Fibroblast of villous mesenchyme (primary cell): ENCODE measurements at places on chromosomes 3 and 15. TPM values are rescaled to one million over a fixed set of nuclear protein-coding genes. Genes with fewer than 3 reads are reported as not detected.

GRCh38 chr15:72803006-72803405, 19.4 kb upstream of the ADPGK start:
- DNase-seq, result no peak

Gene ITIH3
- total RNA-seq, result 1.6 and 8.2 TPM in 2 replicates

DNA sequence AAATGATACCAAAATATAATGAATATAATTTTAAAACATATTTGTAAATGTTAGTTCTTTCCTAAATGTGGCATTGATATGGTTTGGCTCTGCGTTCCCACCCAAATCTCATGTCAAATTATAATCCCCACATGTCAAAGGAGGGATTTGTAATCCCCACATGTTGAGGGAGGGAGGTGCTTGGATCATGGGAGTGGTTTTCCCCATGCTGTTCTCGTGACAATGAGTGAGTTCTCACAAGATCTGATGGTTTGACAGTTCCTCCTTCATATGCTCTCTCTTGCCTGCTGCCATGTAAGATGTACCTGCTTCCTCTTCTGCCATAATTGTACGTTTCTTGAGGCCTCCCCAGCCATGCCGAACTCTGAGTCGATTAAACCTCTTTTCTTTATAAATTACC, 12.0 kb downstream of the CGGBP1 start:
- DNase-seq, result no peak

GRCh38 chr3:44803298-44803697, 41.7 kb downstream of the KIF15 start:
- DNase-seq, result no peak

- peak; percentile 53 for DNase-seq
Measured at GRCh38 chr3:140863580-140864009, 78.0 kb upstream of the SLC25A36 start.

DNA sequence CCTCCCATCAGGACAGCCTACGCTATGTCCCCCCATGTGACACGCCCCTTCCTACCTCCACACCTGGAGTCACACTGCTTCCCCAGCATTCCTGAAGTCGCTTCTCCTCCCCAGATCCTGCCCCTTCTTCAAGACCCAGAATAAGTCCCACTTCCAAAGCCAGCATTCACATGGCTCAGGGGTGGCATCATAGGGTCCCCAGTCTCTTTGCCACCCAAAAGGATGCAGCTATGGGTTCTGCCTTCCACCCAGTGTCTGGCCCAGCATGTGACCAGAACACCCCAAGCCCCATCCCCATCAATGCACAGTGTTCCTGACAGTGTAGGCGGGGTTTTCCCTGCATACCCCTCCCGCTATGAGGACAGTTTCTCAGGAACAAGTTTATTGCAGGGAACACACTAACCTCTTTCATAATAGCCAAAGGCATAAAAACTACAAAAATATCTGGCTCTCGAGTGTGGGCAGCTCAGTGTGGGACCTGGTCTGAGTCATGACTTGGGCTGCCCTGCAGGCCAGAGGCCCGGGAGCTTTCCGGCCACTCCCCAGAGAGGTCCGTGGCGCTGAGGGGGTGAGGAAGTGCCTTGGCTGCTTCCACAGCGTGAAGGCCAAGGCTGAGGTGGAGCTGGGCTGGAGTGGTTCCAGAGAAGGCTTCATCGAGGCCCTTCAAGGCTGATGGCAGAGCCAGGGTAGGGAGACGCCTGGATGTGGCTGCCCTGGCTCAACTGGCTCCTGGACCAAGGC, 5.8 kb downstream of the ISLR start:
- peak; percentile 97 for DNase-seq

Gene ISG20
- 1.3 and 3.0 TPM in 2 replicates for total RNA-seq

GRCh38 chr15:68593828-68594532, 15.2 kb downstream of the CORO2B start:
- no peak for DNase-seq

Gene MUC4
- not detected in 2 replicates for total RNA-seq

DNA sequence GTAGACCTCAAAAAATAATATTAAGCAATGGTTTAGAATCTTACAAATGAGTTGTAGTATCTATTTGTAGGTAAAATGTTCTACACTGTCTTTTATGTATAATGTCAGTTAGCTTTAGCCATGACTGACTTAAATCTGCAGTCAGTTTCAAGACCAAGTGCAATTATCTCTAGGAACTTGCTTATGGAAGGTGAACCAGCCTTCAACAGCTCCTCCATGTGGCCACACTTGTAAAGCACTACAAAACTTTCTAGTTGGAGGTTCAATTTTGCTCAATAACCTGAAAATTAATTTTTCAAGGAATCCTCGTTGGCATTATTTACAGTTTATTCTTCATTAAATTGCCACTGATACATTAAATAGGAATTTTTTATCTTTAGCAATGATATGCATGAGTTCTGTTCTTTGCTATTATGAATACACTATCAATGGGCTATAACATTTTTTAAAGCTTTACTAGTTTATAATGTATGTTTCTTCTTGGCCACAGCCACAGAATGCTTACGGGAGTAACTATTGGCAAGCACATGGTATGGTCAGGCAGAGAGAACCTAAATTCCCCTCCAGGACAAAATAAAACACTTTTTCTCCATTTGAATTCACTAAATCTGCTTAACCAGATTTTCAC, 315.3 kb upstream of the UBE2E2 start:
- DNase-seq, result peak; percentile 15

DNA sequence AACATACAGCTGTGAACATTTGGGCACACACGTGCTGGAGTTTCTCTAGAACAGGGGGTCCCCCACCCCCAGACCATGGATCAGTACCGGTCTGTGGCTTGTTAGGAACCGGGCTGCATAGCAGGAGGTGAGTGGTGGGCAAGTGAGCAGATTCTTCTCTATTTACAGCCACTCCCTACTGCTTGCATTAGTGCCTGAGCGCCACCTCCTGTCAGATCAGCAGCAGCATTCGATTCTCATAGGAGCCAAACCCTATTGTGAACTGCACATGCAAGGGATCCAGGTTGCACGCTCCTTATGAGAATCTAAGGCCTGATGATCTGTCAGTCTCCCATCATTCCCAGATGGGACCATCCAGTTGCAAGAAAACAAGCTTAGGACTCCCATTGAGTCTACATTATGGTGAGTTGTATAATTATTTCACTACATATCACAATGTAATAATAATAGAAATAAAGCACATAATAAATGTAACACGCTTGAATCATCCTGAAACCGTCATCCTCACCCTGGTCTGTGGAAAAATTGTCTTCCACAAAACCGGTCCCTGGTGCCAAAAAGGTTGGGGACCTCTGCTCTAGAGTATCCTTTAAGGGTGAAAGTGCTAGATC, 25.8 kb downstream of the CHRM5 start:
- DNase-seq, result peak; percentile 43

- no peak for DNase-seq
Measured at GRCh38 chr15:38192496-38192895, 60.1 kb upstream of the SPRED1 start.

Gene IL16
- 0.32 TPM in 1 of 2 replicates, not detected in the other for total RNA-seq

- DNase-seq, result no peak
Measured at GRCh38 chr3:195240171-195240701, 30.7 kb downstream of the XXYLT1 start.

Gene IGDCC3
- under 0.01 TPM in 2 replicates for total RNA-seq

- no peak for DNase-seq
Measured at GRCh38 chr3:105139881-105140560, 226.7 kb upstream of the ALCAM start.

Gene MCTP2
- total RNA-seq, result 2.2 and 4.5 TPM in 2 replicates

Gene DNAH12
- total RNA-seq, result under 0.01 TPM in 2 replicates

GRCh38 chr15:70870051-70870450, 16.1 kb upstream of the LARP6 start:
- DNase-seq, result peak; percentile 87

Gene IL17RD
- total RNA-seq, result 0.64 and 0.86 TPM in 2 replicates

Gene AQP9
- not detected in 2 replicates for total RNA-seq

- peak; percentile 55 for DNase-seq
Measured at GRCh38 chr3:104556372-104557078, 810.2 kb upstream of the ALCAM start.

Gene RASL12
- total RNA-seq, result under 0.01 and 2.9 TPM in 2 replicates

Gene SLC51B
- total RNA-seq, result not detected in 2 replicates

Gene NOX5
- total RNA-seq, result 0.43 and 0.64 TPM in 2 replicates

Gene FGD5
- total RNA-seq, result under 0.01 TPM in 1 of 2 replicates, not detected in the other

GRCh38 chr15:100849021-100849854, 30.4 kb upstream of the ALDH1A3 start:
- DNase-seq, result peak; percentile 58

Gene COL6A5
- total RNA-seq, result under 0.01 TPM in 2 replicates

- no peak for DNase-seq
Measured at GRCh38 chr3:33047842-33048834, 48.8 kb downstream of the GLB1 start.

GRCh38 chr15:81548365-81549130, 174.5 kb upstream of the TMC3 start:
- peak; percentile 12 for DNase-seq

GRCh38 chr15:35545316-35545823, 595 bp downstream of the DPH6 start:
- peak; percentile 74 for DNase-seq

GRCh38 chr3:63279005-63279841, 1.1 kb downstream of the SYNPR start:
- DNase-seq, result no peak

GRCh38 chr3:127658234-127658633, 14.5 kb upstream of the ABTB1 start:
- peak; percentile 14 for DNase-seq

- DNase-seq, result no peak
Measured at GRCh38 chr15:66025015-66025452, 155.7 kb downstream of the RAB11A start.

- DNase-seq, result no peak
Measured at GRCh38 chr15:51678096-51678495, 3.2 kb upstream of the SCG3 start.

GRCh38 chr3:126337980-126338651, 19.1 kb downstream of the KLF15 start:
- DNase-seq, result no peak

GRCh38 chr15:70156671-70157271, 59.1 kb upstream of the TLE3 start:
- DNase-seq, result no peak

DNA sequence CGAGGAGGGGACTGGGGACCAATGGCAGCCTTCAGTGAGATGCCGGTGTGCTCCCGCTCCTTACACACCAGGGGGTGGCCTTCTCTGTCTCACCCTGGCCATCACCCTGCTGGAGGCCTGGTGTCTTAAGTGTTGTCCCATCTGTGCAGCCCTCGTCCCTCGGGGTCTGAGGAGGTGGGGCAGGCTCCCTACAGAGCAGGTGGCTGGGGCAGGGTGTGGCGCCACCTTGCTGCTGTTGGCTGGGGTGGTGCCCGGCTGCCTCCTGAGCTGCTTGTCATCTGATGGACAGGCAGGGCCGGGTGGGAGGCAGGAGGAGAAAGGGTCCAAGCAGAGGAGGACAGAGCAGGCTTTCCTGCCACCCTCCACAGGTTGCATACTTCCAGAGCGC, 25.9 kb downstream of the PTPN23 start:
- no peak for DNase-seq

Gene PLSCR2
- 0.43 TPM in 1 of 2 replicates, not detected in the other for total RNA-seq

Gene ERC2
- total RNA-seq, result under 0.01 and 0.43 TPM in 2 replicates

GRCh38 chr3:62995119-62995518, 119.9 kb upstream of the CADPS start:
- no peak for DNase-seq

- DNase-seq, result no peak
Measured at GRCh38 chr3:58884453-58884852, 165.4 kb downstream of the CFAP20DC start.

GRCh38 chr3:124078953-124079911, 87.3 kb upstream of the ROPN1 start:
- peak; percentile 51 for DNase-seq

DNA sequence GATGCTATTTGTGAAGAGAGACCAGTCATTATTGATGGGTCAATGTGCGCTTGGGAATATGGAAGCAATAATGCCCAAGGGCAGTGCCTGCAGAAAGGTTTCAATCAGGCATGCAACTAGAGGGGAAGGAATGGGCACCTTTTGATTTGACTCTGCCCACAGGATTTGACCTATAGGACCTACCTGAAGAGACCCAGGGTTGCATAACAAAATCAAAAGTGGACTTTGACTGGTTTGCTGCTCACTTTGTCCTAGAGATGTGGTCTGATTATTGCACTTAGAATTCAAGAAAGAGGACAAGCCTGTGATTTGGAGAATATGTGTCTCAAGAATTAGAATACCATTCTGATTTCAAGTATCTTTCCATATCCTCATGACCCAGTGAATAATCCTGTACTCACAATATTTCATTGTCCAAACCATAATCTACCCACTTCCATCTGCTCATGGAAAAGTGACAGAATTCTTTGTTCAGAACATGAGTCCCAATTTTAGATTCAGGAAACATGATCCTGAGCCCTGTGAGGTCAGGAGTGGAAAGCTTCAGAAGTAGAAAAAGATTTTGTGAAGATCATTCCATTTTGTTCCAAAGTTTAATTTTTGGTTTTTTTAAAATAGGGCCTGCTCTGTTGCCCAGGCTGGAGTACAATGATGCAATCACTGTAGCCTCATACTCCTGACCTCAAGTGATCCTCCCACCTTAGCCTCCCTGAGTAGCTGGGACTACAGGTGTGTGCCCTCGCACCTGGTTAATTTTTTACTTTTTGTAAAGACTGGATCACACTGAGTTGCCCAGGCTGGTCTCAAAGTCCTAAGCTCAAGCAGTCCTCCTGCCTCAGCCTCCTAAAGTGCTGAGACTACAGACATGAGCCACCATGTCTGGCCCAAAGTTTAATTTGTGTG, 151.3 kb upstream of the NR2E3 start:
- DNase-seq, result no peak

DNA sequence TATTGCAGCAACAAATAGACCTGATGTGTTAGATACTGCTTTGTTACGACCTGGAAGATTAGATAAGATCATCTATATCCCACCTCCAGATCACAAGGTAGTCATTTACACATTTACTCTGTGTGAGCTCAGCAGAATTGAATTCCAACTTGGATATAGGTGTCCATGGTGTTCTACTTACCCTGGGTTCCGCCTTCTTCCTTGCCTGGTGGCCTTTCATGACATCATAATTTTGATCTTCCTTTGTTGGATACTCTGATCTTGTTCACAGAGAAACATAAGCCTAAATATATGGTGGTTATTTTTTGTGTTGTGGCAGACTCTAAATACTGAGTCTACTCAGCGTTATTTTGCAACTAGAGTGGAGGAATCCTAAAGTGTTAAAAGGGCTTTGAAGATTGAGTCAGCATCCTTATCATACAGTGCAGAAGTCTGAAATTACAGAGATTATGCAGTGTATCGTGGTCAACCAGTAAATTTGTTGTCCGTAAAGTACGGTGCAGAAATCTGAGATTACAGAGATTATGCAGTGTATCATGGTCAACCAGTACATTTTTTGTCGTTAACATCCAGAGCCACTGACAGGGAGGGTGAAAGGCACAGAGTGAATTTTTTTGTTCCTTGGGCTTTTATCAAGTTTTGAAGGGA, 39.1 kb upstream of the GATM start:
- no peak for DNase-seq

DNA sequence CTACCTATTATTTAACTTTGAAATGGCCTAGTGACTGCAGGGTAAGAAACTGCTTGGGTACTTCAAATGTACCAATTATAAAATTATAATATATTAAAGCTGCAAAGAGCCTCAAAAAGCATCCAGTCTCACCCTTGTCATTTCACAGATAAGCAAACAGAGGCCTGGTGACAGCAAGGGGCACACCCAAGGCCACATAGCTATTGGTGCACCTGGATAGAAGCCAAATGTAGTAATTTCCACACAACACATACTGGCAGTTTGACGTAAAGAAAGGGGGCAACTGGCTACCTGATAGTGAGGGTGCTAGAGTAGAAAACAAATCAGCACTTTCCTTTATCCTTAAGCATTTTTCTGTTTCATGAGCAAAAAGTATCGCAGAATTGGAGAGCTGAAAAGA, 51.1 kb downstream of the IFT57 start:
- no peak for DNase-seq

Gene CHRFAM7A
- under 0.01 and 0.86 TPM in 2 replicates for total RNA-seq
